ENCODE measurements at places on chromosomes 5 and 9. TPM values are rescaled to one million over a fixed set of nuclear protein-coding genes. Genes with fewer than 3 reads are reported as not detected.

Gene LRRC19
- total RNA-seq: not detected

Gene THG1L
- 29.4 TPM for total RNA-seq

Gene NR5A1
- 0.05 TPM for total RNA-seq

Gene DOK3
- 4.3 TPM for total RNA-seq

Gene IL5
- not detected for total RNA-seq

Gene LHX2
- total RNA-seq: 4.6 TPM

Gene MYMK
- not detected for total RNA-seq

Gene NXNL2
- total RNA-seq: 0.67 TPM

Gene IRX2
- 1.7 TPM for total RNA-seq

Gene TRAF1
- 7.0 TPM for total RNA-seq

Gene BARX1
- 10.8 TPM for total RNA-seq

Gene NMUR2
- total RNA-seq: 0.06 TPM

Gene IFNW1
- total RNA-seq: not detected

Gene FBXL7
- total RNA-seq: 1.6 TPM

Gene SARDH
- not detected for total RNA-seq

Gene FAM78A
- 0.40 TPM for total RNA-seq

Gene LHX6
- 0.39 TPM for total RNA-seq

Gene SOWAHA
- 0.15 TPM for total RNA-seq

Gene SLC34A3
- total RNA-seq: 0.07 TPM

Gene FREM1
- total RNA-seq: not detected

Gene BRD3
- 15.5 TPM for total RNA-seq

Gene LRRTM2
- not detected for total RNA-seq

Gene PTPRD
- total RNA-seq: 0.13 TPM

Gene CCNO
- 8.6 TPM for total RNA-seq

Gene ADGRD2
- total RNA-seq: not detected

Gene RXFP3
- not detected for total RNA-seq

Gene PHF24
- 0.07 TPM for total RNA-seq

Gene CDH6
- 0.10 TPM for total RNA-seq

Gene SMARCA2
- 28.6 TPM for total RNA-seq

Gene PCA3
- total RNA-seq: not detected

Gene LCN1
- not detected for total RNA-seq

Gene CENPK
- total RNA-seq: 33.5 TPM

Gene AGXT2
- not detected for total RNA-seq

Gene HSPA4
- total RNA-seq: 136 TPM

Gene PCDHB12
- 0.02 TPM for total RNA-seq

Gene CER1
- total RNA-seq: not detected

Gene HSDL2
- total RNA-seq: 26.4 TPM

Gene FSD1L
- total RNA-seq: 3.2 TPM

Gene FBP1
- not detected for total RNA-seq

Gene SLCO6A1
- not detected for total RNA-seq

Gene DDX4
- not detected for total RNA-seq

Gene SLC6A7
- 0.02 TPM for total RNA-seq

Gene PIP5K1B
- not detected for total RNA-seq
